ENCODE measurements at places on chromosomes 5 and 9. TPM values are rescaled to one million over a fixed set of nuclear protein-coding genes. Genes with fewer than 3 reads are reported as not detected.
A peak's percentile ranks its signal among the peaks of the same experiment; 100 is the strongest.

GRCh38 chr9:26292943-26293342 is 599.7 kb downstream of the CAAP1 start:
- H3K4me3 ChIP-seq: no peak overlapping the region
- H3K27me3 ChIP-seq: no peaks in the 10 kb centered on the region
- DNase-seq: peak; percentile 85
- peaks cover 75% of the 10 kb centered on the region for H3K4me1 ChIP-seq

DNA sequence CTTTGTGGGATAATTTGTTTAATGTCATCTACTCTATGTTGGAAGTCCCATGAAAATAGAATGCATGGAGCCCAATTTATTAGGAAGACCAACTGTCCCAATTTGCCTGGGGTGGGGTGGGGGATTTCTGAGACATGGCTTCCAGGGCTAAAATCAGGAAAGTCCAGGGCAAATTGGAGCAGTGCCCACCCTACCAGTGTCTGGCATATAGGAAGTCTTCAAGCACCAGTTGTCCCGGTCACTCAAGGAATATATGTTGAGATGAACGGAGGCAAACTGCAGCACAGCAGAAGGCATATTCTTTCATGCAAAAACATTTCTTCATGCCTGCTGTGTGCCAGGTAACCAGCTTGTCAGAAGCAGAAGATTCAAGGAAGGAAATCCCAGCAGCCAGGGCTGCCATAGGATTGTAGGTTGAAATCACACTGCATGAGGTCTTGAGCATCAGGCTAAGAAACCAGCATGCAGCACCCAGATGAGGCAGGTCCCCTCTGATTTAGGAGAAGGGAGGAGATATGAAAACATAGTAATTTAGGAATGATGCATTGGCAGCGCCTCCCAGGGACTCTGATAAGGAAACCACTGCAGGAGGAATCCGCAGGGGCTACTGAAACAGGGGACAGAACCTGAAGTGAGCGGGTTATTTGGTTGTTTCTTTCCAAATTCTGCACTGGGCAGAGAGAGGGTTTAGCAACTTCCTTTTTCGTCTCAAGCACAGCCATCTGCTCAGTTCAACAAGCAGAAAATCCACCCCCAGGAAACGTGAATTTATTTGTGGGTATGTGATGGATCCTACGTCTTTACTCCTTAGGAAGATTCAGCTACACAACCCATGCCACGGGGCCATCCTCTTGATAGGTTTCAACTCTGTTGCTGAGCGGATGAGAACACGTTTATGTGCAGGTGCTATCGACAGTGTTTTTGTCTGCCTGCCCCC is 112.6 kb upstream of the CPEB4 start:
- H3K27me3 ChIP-seq: no peaks in the 10 kb centered on the region
- H3K36me3 ChIP-seq: no peaks in the 10 kb centered on the region
- no peak overlapping the region for H3K4me3 ChIP-seq
- no peak overlapping the region for H3K27ac ChIP-seq
- H3K4me1 ChIP-seq: peaks cover 3% of the 10 kb centered on the region
- no peak for DNase-seq

DNA sequence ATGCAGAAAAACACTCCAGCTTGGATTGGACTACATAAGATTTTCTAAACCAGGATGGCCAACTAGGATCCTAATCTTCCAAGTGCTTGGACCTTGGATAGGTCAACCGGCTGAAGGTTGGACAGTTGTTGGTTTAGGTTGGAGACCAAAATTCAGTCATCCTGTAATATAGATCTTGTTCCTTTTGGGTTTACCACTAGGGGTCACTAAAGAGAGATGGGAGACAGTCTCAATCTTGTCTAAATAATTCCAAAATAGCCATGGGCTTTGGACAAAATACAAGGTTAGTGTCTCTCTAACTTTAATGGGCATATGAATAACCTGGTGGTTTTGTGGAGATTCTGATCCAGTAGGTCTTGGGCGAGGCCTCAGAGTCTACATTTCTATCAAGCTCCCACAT is 148.7 kb upstream of the ERCC6L2 start:
- H3K36me3 ChIP-seq: peaks cover 2% of the 10 kb centered on the region
- no peak for DNase-seq
- H3K4me1 ChIP-seq: no peaks in the 10 kb centered on the region
- no peak overlapping the region for H3K27ac ChIP-seq

DNA sequence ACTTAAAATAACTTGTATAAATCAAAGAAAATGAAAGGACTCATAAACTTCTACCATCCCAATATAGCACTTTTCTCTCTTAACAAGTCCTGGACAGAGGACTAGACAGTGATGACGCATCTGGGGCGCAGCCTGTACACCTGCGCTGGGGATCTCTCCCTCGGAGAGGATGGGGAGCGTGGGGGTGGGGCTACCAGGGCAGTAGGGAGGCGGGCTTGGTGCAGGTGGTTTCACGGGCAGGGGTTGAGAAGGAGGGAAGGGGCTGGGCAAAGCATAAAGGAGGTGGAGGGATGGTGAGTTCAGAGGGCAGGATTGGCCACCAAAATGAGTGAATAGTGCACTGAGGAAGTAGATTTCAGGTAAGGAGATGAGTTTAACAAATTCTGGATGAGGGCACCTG is 41.1 kb downstream of the STC2 start:
- no peak overlapping the region for H3K27ac ChIP-seq
- H3K4me1 ChIP-seq: peaks cover 32% of the 10 kb centered on the region
- no peaks in the 10 kb centered on the region for H3K36me3 ChIP-seq
- no peak overlapping the region for H3K4me3 ChIP-seq
- no peak for DNase-seq
- peaks cover 9% of the 10 kb centered on the region for H3K27me3 ChIP-seq

DNA sequence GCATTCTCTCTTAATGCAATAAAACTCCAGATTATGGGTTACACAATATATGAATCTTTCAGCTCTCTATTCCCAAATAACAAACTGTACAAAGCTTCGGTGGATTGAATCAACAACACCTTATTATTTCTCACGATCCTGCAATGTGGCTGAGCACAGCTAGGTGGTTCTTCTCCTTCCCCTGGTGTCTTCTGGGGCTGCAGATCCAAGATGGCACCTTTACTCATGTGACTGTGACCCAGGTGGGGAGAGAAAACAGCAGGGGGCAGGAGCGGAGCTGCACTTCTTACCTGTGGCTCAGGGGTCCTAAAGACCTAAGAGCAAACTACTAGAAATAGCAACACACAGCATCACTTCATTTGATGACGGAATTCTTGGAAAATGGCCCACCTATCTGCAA is 233.1 kb downstream of the IRX1 start:
- H3K27me3 ChIP-seq: no peaks in the 10 kb centered on the region
- no peaks in the 10 kb centered on the region for H3K36me3 ChIP-seq
- no peak overlapping the region for H3K4me3 ChIP-seq
- no peak for DNase-seq

- no peak overlapping the region for H3K4me3 ChIP-seq
- H3K36me3 ChIP-seq: peaks cover 2% of the 10 kb centered on the region
- no peak for DNase-seq
- no peaks in the 10 kb centered on the region for H3K4me1 ChIP-seq
- H3K27ac ChIP-seq: no peak overlapping the region
Observed at GRCh38 chr5:169641253-169641652, 4.2 kb downstream of the DOCK2 start.

GRCh38 chr5:134019636-134020035 is 14.9 kb upstream of the VDAC1 start:
- H3K4me3 ChIP-seq: no peak overlapping the region
- H3K36me3 ChIP-seq: no peaks in the 10 kb centered on the region
- peaks cover 13% of the 10 kb centered on the region for H3K27me3 ChIP-seq
- H3K27ac ChIP-seq: no peak overlapping the region

- no peak overlapping the region for H3K27ac ChIP-seq
- DNase-seq: no peak
- H3K4me3 ChIP-seq: no peak overlapping the region
- H3K4me1 ChIP-seq: peaks cover 8% of the 10 kb centered on the region
- H3K36me3 ChIP-seq: no peaks in the 10 kb centered on the region
- no peaks in the 10 kb centered on the region for H3K27me3 ChIP-seq
Observed at GRCh38 chr9:113530942-113531341, 67.4 kb downstream of the RGS3 start.

- H3K27me3 ChIP-seq: no peaks in the 10 kb centered on the region
- H3K27ac ChIP-seq: peak overlapping the region; percentile 87
- peak overlapping the region; percentile 95 for H3K4me3 ChIP-seq
- H3K4me1 ChIP-seq: peaks cover 43% of the 10 kb centered on the region
Observed at GRCh38 chr9:104927216-104927911, 591 bp downstream of the ABCA1 start.

GRCh38 chr9:121398374-121398773 is 28.3 kb upstream of the STOM start:
- peak overlapping the region; percentile 62 for H3K27ac ChIP-seq

- H3K36me3 ChIP-seq: no peaks in the 10 kb centered on the region
- H3K4me3 ChIP-seq: no peak overlapping the region
- DNase-seq: no peak
- H3K4me1 ChIP-seq: no peaks in the 10 kb centered on the region
Observed at GRCh38 chr5:116527582-116527981, 47.0 kb downstream of the SEMA6A start.

DNA sequence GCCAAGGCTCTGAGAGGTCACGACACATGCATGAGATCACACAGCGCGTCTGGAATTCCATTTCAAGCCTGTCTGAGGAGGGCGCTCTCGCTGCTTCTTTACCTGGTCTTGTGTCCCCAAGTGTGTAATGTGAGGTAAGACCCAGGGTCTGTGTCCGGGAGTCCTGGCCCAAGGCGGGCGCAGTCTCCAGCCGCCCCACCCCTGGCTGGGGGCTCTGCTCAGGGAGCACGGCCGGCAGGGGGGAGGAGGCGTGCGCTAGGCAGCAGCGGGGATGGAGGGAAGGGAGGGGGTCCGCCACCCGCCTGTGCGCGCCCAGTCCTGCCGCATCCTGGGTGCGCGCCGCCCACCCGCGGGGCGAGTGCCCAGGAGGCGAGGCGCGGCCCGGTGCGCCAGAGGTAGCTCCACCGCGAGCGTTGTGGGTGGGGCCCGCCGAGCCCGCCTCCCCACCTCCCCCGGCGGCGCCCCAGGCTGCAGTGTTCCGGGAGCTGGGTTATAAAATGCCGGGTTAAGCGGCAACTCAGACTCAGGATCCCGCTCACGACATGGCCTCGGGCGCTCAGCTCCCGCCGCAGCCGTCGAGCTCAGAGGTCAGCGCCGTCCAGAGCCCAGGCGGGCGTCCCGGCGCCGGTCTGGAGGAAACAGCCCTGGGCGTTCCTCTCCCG is at the start of gene CCNI2:
CCNI2 (plus strand) TSS at position 473 of the 662 bp plus-strand sequence; CDS start at position 543, 70 bp downstream.
- peak within 1 kb of the TSS; percentile 53 for H3K4me3 ChIP-seq
- no peak within 1 kb of the TSS for H3K27ac ChIP-seq
- DNase-seq: no peak
- H3K36me3 ChIP-seq: no peaks in the 10 kb centered on the region

DNA sequence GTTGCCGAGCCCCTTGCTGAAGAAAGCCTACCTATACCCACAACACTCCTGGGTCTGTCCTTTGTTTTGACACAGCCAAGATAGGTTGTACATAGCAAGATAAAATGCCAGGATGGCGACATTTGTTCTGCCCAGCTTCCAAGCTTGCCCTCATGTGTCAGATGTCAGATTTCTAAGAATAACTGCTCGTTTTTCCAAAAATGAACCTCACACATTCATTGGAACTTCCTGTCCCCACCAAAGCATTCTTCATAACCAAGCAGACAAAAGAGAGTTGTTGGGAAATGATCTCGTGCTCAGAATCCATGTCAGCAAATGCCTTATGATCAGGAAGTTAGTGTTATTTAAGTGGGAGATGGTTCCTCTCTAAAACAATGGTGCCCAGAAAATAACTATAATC is 210.1 kb downstream of the ZNF608 start:
- H3K4me1 ChIP-seq: peaks cover 8% of the 10 kb centered on the region

- no peak overlapping the region for H3K4me3 ChIP-seq
- peaks cover 34% of the 10 kb centered on the region for H3K4me1 ChIP-seq
- DNase-seq: no peak
- no peak overlapping the region for H3K27ac ChIP-seq
Observed at GRCh38 chr5:73391441-73391881, 57.1 kb downstream of the FOXD1 start.

GRCh38 chr5:81757404-81757803 is 6.5 kb upstream of the SSBP2 start:
- H3K27me3 ChIP-seq: no peaks in the 10 kb centered on the region
- H3K27ac ChIP-seq: no peak overlapping the region
- H3K4me1 ChIP-seq: peaks cover 45% of the 10 kb centered on the region
- no peaks in the 10 kb centered on the region for H3K36me3 ChIP-seq

- no peak overlapping the region for H3K27ac ChIP-seq
- H3K4me1 ChIP-seq: peaks cover 3% of the 10 kb centered on the region
- no peak for DNase-seq
- H3K4me3 ChIP-seq: peak overlapping the region; percentile 38
- H3K27me3 ChIP-seq: no peaks in the 10 kb centered on the region
Observed at GRCh38 chr9:137114220-137114612, 317 bp downstream of the DPP7 start.

PCDHGA5 gene
- 0.16 TPM for total RNA-seq

SPINK6 gene
- not detected for total RNA-seq

RARS1 gene
- 87.6 TPM for total RNA-seq

CCIN gene
- total RNA-seq: not detected

SLC25A2 gene
- total RNA-seq: 0.81 TPM

LMBRD2 gene
- total RNA-seq: 9.9 TPM

SNX30 gene
- 19.0 TPM for total RNA-seq

ADCY2 gene
- not detected for total RNA-seq

Data from osteocyte (in vitro differentiated cells).